Neural progenitor cell (in vitro differentiated cells): ENCODE measurements at places on chromosomes 12 and 14.

DNA sequence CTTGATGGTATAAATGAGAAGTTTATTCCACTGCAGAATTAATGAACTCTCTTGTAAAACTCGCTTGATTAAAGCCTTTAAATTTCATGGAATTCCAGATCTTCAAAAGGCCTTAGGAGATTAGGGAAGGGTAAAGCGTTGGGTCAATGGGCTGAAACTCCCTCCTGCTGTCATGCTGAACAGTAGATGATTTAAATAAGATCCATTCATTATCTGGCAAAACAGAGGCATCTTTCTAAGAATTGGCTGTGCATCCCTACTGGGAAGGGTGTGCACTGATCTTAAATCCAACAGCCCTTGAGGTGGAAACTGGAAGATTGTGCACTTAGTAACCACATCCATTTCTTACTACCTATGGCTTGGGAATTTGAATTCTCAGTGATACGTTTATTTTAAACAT is 56.0 kb downstream of the PLCZ1 start:
- DNase-seq = peak; percentile 82

DNA sequence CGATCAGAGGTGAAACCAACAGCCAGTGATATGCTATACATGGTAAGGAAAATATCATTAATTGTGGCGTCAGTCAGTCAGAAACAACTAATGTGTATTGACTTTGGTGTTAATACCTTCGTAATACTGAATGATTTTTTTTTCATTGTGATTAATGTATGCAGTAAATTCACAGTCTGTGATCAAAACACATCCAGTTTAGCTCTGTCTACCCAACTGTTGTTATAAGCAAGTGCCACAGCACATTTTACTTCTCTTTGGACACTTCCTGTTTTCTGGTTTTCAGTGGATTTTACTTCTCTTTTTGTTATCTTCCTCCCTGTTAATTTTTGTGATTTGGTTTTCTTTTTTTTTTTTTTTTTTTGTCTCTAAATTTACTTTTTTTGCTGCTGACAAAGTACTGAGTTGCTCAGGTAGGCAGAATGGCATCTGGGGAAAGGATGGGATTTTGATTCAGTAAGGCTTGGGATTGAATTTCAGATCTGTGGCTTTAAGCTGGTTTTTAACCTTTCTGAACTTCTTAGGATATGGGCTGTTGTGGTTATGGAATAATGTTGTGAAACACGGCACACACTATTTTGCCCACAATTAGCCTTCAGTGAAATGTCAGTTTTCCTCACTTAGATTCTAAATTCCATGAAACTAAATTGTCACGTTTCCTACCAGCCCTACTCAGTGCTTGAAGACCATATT is 604 bp downstream of the GLIPR1 start:
- no peak for DNase-seq

DNA sequence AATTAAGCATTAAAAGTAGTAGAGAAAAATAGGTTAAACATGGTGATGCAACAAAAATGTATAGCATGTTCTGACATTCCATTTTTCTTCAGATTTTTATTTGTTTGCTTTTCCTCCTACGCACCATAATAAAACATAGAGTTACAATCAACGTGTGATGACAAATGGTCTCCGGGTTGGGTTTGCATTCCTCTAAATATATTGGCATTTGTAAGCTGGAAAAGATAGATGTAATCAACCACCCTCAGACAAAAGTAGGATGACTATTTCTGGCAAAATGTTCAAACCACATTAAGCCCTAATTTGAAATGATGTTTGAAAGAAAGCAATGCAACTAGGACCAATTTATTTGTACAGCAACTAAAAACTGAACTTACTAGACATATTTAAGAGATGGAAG is 58.4 kb downstream of the SLC25A21 start:
- no peak for DNase-seq

DNA sequence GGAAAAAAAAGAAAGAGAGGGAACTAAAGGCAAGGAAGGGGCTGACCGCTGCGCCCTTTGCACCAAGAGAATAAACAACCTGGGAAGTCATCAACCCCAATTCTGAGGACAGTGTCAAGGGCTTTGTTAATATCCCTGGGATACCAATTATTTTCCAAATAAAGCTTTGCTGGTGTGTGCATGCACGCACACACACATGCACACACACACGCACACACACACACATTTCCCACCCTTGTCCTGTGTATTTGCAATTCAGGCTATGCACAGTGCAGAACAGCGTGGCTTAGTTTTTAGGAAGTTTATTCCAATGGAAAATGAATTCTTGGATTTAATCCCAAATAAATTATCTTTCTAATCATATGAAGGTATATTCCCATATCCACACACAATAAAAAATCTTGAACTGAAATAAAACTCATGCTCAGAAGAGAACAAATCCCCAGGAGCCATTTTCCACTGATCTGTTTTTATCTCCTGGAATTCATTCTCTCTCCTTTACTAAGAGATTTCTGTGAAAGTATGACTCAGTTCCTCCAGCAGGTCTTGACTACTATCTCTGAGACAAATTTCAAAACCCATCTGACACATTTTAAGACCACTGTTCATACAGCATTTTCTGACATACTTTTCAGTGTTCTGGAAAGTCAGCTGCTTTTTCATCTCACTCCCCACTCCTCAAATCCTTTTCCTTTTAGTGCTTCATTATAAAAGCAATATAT is 334.4 kb upstream of the ATP2B1 start:
- DNase-seq = no peak

GRCh38 chr12:111503116-111503515 is 96.0 kb downstream of the ATXN2 start:
- no peak for DNase-seq

DNA sequence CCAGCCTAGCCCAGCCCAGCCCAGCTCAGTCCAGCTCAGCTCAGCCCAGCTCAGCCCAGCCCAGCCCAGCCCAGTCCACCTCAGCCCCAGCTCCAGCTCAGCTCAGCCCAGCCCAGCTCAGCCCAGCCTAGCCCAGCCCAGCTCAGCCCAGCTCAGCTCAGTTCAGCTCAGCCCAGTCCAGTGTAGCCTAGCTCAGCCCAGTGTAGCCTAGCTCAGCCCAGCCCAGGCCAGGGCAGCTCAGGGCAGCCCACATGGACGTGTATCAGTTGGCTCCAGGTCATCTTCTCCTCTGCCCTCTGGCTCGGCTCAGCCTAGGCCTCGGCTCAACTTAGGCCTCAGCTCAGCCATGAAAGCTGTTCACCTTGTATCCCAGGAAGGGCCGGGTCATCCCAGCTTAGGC is 64.7 kb downstream of the TMEM121 start:
- no peak for DNase-seq

DNA sequence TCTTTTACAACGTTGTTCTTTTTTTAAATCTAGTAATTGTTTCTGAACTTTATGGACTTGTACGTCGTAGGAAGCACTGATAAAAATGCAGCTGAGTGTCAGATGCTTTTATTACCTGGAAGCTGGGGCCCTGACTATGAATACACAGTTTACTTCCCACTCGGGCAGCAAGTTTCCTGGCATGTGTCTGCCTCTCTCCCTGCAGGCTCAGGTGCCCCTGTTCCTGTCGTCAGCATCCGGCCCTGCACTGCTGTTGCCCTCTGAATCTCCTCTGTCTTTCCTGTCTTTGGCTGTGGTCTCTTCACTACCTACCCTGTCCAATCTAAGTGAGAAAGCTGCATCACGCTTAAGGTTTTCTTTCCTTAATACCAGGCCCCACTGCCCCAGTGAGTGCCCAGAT is 75.8 kb downstream of the PELI2 start:
- DNase-seq = no peak

DNA sequence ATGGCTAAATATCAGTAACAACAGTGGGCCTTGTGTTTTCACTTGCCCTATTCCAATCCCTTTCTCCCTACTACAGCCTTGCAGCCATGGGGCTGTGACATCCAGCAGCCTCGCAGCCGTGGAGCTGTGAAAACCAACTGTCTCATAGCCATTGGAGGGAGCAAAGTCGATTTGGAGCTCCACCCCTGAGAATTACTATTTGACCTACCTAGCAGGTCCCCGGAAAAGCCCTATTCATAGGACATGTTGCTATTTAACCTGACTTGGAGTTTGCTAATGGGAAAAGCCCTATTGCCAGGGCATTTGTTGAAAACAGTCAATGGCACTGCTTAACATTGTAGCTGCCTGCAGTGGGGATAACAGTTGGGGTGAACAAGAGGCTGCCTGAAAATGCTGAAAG is 33.3 kb downstream of the ERG28 start:
- no peak for DNase-seq

GRCh38 chr14:95250140-95250769 is 69.5 kb downstream of the CLMN start:
- no peak for DNase-seq

DNA sequence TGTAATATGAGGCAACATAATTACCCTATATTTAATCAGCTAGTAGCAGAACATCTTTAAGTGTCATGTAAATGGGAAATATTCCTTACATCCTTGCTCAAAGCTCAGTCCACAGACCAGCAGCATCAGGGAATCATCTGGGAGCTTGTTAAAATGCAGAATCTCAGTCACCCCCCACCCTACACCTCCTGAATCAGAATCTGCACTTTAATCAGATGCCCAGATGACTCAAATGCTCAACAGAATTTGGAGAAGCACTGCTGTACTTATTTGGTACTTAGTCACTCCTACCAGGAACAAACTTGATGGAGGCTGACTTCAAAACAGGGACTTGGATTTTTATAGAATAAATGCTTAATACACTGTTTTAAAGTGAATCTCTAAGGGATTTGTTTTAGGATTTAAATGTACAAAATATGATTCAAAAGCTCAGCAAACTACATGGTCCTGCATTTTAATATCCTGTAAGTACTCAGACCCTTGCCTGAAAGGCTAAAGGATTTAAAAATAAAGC is 96.5 kb downstream of the ARMH4 start:
- no peak for DNase-seq
